ENCODE measurements at places on chromosomes 12 and 14. TPM values are rescaled to one million over a fixed set of nuclear protein-coding genes. Genes with fewer than 3 reads are reported as not detected.

Gene MBIP
- total RNA-seq, result 17.7 TPM

Gene RTL1
- 0.58 TPM for total RNA-seq

- DNase-seq, result peak; percentile 58
Measured at GRCh38 chr12:94875525-94875924, 128.0 kb downstream of the NDUFA12 start.

GRCh38 chr14:97456958-97457357 is 659.8 kb downstream of the VRK1 start:
- peak; percentile 66 for DNase-seq

DNA sequence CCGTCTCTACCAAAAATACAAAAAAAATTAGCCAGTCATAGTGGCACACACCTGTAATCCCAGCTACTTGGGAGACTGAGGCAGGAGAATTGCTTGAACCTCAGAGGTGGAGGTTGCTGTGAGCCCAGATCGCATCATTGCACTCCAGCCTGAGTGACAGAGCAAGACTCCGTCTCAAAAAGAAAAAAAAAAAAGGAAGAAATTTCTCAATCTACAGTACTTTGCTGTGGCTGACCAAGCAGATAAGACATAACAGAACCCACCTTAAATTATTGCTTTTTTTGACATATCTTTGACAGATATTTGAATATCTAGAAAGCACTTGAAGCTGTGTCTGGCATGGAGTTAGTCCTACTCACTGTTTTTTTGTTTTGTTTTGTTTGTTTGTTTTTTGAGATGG is 34.9 kb upstream of the HNF1A start:
- DNase-seq, result no peak

- DNase-seq, result no peak
Measured at GRCh38 chr14:27605282-27605681, 1007.4 kb upstream of the NOVA1 start.

DNA sequence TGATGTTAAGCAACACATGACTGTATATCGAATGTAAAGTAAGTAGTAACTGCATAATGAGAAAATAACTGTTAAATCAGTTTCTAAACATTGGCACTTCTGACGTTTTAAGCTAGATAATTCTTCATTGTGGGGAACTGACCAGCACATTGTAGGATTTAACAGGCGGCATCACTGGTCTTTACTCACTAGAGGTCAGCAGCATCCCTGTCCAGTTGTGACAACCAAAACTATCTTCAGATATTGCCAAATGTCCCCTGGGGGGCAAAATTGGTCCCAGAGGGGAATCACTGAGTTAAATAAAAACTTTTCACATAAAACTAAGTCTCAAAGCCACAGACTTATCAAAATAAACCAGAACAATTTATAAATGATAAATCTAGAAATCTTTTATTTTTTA is 65.3 kb downstream of the BLTP3B start:
- DNase-seq, result no peak

GRCh38 chr14:101075025-101075800 is 171.7 kb upstream of the RTL1 start:
- DNase-seq, result no peak

- no peak for DNase-seq
Measured at GRCh38 chr14:72111911-72112310, 179.7 kb downstream of the RGS6 start.

DNA sequence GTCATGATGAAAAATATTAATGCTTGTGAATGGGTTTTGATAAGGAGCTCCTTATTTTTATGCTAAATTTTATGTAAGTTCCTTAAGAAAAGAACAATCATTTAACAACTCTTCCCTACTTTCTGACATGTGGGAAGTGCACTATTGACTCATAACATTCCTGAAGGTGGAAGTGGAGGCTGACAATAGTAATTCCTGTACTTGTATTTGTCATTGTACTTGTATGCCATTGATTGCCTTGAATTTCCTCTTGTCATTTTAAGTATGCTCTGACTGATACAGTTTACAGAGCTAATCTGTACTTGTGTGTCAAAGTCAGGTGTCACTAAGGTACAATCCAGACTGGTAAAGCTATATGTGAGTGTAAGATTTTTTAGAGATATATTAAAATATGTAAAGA is 440.0 kb downstream of the SLC16A7 start:
- no peak for DNase-seq

DNA sequence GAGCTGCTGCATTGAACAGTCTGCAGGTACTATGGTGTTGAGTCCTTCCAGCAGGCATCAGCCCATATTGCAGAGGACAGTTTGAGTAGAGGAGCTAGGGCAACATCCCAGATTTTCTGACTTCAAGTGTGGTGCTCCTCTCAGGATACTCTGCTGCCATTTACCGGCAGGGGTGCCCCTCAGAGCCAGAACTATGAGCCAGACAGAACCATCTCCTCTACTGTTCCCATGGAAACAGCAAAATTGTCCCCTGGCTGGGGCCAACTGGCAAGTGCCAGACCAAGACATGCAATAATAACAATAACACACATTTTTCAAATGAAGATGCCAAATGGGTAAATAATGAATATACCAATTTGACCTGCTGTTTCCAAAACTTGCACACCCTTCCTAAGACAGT is 102.9 kb downstream of the ADCK1 start:
- no peak for DNase-seq

GRCh38 chr12:39070775-39071174 is 165.4 kb upstream of the CPNE8 start:
- peak; percentile 23 for DNase-seq

DNA sequence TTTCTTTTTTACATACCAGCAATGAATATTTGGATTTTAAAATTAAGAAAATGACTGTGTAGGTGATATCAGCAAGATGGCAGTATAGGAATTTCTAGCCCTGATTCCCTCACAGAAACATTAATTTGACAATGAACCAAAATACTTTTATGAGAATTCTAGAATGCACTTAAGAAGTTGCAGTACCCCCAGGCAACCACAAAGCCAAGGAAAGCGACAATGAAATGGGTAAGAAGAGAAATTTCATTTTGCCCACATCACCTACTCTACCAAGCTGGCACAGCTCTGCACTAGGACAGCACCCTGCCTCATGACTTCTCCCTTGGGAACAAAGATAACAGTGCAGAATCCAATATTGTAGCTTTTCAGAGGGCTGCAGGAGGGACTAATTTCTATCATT is 6.6 kb downstream of the OR9K2 start:
- no peak for DNase-seq

Data from H4 (cell line).